Mammary epithelial cell (primary cell): ENCODE measurements at places on chromosomes 1 and 21.

GRCh38 chr1:71222668-71223067, 141.8 kb upstream of the ZRANB2 start:
- DNase-seq: peak; percentile 18

DNA sequence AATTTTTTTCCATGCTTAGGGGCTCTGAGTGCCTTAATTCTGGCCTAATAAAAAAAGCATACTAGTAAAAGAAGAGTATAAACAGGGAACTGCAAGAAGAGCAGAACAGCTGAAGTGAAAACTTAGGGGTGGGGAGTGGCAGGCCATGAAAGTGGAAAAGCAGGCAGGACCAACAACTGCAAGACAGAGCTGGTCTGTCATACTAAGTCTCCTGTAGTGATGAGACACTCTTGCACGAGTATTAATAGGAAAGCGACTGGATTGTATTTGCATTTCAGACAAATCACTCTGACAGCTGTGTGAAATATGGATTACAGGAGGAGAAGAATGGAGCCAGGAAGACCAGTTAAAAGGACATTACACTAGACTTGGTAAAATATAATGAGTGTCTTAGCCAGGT, 449.9 kb downstream of the NUF2 start:
- no peak for DNase-seq

- DNase-seq: peak; percentile 87
Measured at GRCh38 chr1:43048601-43049011, 89.9 kb upstream of the SLC2A1 start.

DNA sequence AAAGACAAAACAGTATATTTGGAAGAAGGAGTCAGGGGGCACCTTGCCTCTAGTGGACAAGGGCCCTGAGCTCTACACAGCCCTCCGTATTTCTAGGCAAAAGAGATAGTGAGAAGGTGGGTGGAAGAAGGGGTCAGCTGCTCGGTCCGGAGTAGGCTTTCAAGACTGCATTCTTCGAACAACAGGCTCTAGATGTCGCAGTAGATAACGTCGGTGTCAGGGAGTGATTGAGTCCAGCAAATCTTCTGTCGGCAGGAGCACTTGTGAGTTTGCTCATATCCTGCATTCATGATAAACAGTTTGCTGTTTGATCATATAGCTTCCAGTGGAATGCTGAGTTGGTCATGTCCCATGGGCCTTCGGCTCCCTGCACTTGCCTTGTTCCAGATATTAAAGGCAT, 36.8 kb downstream of the DIPK1A start:
- no peak for DNase-seq

DNA sequence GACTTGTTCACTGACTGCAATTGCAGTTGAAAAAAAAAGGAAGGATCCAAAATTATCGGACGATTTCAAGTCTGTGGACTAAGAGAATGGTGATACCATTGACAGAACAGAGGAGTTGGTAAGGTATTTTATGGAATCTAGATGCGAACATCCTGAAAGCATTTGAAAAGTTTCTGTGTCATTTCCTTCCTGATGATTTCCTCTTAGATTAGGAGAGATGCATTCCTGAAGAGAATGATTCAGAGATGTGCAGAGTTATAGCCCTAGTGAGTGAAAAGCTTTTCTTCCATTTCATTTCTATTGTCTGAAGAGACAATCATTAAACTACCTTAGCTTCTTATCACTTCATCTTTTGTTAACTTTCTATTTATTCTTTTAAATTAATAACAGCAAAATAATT, 200.0 kb downstream of the KCNK2 start:
- DNase-seq: peak; percentile 30
